ENCODE measurements at places on chromosomes 3 and 15. TPM values are rescaled to one million over a fixed set of nuclear protein-coding genes. Genes with fewer than 3 reads are reported as not detected.
A peak's percentile ranks its signal among the peaks of the same experiment; 100 is the strongest.

DNA sequence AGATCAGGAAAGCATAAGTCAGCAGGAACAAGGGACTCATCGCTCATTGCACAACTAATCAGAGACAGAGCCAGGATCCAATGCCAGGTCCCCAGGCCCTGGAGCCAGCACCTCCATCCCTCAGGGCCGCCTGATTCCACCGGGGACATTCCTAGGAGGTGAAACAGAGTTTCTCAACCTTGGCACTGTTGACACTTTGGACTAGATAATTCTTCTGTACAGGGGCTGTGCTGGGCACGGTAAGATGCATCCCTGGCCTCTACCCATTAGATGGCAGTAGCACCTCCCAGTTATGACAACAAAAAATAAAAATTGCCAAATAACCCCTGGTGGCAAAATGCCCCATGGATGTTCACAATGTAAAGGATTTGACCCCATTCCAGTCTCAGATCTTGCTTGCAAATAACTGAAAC is 127.7 kb downstream of the MTHFS start:
- DNase-seq = no peak

DNA sequence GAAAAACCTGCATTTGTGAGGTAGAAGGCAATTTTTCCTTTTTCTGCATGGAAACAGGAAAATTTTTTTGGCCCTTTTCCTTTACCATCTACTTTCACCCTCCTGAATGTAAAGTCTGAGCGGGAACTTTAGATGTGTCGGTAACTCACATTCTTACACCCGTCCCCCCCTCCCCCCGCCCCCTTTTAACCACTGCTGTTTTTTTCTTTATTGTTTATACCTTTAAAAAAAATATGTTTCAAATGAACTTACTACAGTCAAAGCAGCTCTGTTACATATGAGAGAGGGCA is 487 bp upstream of the HES1 start:
- no peak for DNase-seq

NKTR gene
- 61.5 TPM for polyA plus RNA-seq

CEP19 gene
- polyA plus RNA-seq = 2.0 TPM

GRCh38 chr3:3200632-3201212 is 21.2 kb upstream of the CRBN start:
- peak; percentile 40 for DNase-seq

GRCh38 chr15:101530224-101530958 is 40.9 kb upstream of the PCSK6 start:
- no peak for DNase-seq

GRCh38 chr15:73305331-73306211 is 63.2 kb downstream of the HCN4 start:
- DNase-seq = no peak

DNA sequence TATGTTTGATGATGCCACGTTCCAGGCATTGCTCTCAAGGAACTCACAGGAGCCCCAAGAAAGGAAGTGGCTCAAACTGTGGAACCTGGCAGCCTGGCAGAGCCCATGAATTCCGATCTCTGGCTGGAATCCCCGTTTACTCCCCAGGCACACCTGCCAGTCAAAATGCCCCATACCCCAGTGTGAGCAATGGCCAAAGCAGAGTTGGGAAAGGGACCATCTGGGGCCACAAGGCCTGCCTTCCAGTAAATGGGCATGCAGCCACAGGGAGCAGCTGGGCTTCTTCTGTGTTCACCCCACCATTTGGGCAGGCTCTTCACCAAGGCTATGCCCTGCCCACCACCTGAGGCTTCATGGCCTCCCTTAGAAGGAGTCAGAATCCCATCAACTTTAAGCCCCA is 257.0 kb upstream of the GOLGA6L4 start:
- no peak for DNase-seq

HYAL1 gene
- 3.6 TPM for polyA plus RNA-seq

DNA sequence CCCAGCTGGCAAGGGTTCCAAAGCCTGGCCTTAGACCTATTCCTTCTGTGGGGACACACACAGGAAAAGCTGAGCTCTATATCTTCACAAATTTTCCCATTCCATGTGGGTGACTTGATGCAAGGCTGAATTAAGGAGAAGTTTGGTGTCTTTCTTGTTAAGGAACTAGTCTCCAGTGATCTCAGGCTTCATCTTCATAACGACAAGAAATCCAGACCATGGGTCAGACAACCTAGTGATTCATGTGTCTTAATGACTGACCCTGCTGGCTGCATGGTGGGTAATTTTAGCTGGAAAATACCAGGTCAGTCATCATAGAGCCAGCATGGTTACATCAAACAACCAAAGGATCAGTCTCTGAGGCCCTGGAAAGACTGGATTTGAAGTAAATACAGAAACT is 112.7 kb upstream of the SLC4A7 start:
- no peak for DNase-seq

DNA sequence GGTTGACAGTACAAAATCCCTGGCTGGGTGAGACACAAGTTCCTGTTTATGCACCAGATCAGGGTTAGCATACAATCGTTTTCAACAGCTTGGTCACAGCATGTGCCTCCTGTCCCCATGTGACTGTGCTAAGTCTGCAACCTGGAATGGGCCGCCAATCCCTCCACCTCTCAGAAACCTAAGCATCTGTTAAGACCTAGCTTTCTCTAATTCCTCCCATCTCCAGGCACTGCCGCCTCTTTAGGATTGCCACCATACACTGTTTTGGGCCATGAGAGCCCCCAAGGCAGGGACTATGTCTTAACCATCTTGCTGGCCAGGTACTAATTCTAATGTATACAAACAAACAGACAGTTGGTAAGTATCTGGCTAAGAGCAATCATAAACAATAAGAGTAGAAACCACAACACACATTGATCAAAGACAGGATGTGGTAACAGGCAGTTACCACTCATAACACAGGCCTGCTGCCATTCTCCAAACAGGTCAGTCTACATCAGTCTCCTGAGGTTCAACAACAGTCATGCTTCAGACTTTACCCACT is 25.6 kb downstream of the SEC22C start:
- no peak for DNase-seq

DNA sequence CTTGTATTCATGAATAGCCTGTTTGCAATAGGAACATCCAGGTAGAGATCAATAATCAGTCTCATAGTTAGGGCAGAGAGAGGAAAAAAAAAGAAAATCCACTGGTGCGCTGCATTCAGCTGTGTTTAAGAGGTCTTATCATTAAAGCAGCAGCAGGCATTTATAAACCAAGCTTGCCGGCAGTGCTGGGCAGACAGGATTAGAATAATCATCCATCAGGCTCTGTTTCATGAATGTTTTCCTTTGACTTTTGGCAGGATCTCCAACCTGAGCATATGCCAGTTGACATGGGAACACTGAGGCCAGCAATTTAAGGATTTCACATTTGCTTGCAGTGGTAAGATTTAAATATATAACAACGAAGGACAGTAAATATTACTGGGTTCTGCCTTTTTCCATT is 305.2 kb upstream of the SEMA6D start:
- no peak for DNase-seq

TMC3 gene
- not detected for polyA plus RNA-seq

HYAL3 gene
- 1.9 TPM for polyA plus RNA-seq

DNA sequence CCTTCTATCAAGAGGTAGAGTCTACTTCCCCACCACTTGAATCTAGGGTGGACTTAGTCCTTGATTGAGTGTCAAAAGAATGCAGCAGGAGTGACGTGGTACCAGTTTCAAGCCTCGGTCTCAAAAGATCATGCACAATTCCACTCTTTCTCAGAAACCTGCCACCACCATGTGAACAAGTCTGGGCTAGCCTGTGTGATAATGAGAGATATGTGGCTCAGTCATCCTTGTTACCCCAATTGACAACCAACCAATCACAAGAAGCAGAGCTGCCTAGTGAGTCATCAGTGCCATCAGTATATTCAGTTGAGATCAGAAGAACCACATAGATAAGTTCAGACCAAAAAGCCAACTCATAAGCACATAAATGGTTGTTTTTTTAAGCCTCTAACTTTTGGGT is 374.5 kb downstream of the IL20RB start:
- no peak for DNase-seq

DNA sequence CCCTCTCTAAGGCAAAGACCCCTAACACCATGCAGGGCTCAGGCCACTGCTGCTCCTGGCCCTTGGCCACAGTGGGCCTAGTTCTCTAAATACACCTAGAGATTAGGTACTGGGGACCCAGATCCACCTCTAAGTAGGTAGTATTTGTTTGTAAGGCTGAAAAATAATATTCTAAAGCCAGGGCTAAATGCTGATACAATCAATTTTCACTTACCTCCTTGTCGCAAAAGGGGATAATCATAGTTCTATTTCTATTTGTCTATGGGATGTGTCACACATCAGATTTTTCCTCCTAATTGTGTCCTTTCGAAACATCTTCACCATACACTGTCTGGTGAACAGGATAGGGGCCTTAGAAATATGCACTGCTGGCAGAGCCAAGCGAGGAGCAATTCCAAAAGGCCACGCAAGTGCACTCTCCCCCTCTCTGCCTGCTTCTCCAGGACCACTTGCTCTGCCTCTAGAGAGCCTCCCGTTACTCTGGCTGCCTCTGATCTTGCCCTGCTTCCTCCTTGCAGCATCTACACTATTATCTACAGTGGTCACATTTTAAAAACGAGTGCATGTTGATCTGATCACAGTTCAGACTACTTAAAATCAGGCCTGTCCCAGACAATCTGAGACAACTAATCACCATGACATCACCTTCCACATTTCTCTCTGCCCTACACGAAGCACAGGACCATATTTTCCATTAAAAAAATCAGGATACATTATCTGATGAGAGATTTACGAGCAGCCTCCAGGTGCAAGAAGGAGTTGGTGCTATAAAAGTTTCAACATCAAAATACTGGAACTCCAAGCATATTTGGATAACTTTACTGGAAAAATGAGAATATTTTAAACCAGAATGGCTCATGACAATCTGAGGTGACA is 115.4 kb downstream of the MYLK start:
- no peak for DNase-seq

GRCh38 chr3:160210799-160211221 is 14.4 kb upstream of the C3orf80 start:
- no peak for DNase-seq

ADAMTS9 gene
- 28.8 TPM for polyA plus RNA-seq

DNA sequence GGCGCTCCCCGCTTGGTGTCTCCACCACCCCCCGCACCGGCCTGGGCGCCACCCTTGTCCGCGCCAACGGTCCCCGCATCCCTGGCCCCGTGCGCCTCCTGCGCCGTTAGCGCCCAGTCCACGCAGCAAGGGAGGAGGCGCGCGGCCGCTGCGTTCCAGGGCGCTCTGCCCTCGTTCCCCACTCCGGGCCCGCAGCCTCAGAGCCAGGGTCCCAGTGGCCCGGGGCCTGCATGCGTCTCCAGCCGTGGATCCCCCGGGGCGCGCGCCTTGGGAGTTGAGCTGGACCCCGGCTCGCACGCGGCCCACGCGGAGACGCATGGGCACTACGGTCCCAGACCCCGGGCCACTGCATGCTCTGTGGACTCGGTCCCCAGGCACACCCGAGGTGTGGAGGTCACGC is 7.4 kb upstream of the ITPKA start:
- DNase-seq = no peak

GRCh38 chr15:72562386-72562785 is 88.3 kb downstream of the ARIH1 start:
- no peak for DNase-seq

GRCh38 chr3:60308808-60309207 is 942.4 kb downstream of the FHIT start:
- no peak for DNase-seq

CDC25A gene
- 1.4 TPM for polyA plus RNA-seq

GRCh38 chr3:101325393-101326134 is 5.2 kb upstream of the IMPG2 start:
- no peak for DNase-seq

DNA sequence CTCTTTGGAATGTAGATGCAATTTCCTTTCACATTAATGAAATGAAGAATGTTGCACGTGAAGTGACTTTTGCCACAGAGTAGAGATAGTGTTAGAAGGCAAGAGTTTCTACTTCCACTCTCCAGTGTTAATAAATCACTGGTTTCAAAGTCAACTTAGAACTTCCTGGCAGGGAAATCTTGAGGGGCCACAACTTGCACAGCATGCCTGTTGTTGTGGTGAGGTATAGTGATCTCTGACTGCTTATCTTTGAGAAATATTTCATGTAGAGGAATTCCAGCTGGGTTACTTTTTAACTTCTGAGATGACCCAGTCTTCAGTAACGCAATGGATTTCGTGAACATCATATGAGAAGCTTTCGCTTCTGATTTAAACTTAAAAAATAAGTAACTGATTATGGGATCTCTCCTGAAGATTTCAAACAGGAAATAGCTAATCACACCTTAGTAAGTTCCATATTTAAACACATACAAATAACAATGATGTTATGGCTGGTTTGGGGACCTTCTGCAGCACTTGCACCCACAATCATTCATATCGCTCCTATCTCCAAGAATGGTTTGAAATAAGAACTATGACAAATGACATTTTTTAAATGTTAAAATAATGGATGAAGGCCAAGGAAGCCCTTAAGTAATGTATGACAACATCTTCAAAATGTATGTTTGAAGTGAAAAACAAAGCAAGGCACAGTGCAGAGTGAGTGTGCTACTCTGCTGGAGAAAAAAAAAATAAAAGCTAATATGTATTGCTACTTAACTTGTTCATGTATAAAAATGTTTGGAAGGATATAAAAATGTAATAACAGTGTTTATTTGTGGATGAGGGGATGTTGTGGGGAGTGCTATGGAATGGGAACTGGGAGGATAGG is 726.5 kb upstream of the NECTIN3 start:
- no peak for DNase-seq

TMEM158 gene
- 3.2 TPM for polyA plus RNA-seq

- DNase-seq = no peak
These were observed 13.8 kb downstream of the CLDN18 start for GRCh38 chr3:138023754-138024153.

DNA sequence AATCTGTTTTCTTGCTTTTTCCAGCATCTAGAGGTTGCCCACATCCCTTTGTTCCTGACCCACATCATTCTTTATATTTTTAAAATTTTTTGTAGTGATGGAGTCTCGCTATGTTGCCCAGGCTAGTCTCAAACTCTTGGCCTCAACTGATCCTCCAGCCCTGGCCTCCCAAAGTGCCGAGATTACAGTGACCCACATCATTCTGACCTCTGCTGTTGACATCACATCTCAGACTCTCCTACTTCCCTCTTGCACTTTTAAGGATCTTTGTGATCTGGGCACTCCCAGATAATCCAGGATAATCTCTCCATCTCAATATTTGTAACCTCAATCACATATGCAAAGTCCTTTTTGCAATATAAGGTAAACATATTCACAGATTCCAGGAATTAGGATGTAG is 266.6 kb downstream of the MEX3B start:
- no peak for DNase-seq

B3GNT5 gene
- polyA plus RNA-seq = 4.8 TPM

C3orf20 gene
- polyA plus RNA-seq = not detected

Data from ovary (tissue), 10 donors.